ENCODE measurements at places on chromosomes 1 and 21. TPM values are rescaled to one million over a fixed set of nuclear protein-coding genes. Genes with fewer than 3 reads are reported as not detected.

The PLEKHO1 gene
- total RNA-seq = 88.4 TPM

The OPRD1 gene
- not detected for total RNA-seq

The ZP4 gene
- not detected for total RNA-seq

The RNU1-1 gene
- total RNA-seq = 2,872 TPM

The LYPD8 gene
- not detected for total RNA-seq

The TMEM269 gene
- total RNA-seq = 0.26 TPM

The GNG4 gene
- 0.63 TPM for total RNA-seq

The KIAA1614 gene
- total RNA-seq = not detected

The FCER1A gene
- not detected for total RNA-seq

The FCRL5 gene
- 0.08 TPM for total RNA-seq

Measured in activated naive CD4-positive, alpha-beta T cell treated with anti-CD3 and anti-CD28 coated beads, Interleukin-2, amount 10 ng/mL, durations not matched to agents 5 hours and 36 hours (primary cell).